ENCODE measurements at places on chromosomes 2 and 18.

GRCh38 chr2:207952564-207953345 is 72.6 kb downstream of the PLEKHM3 start:
- no peak for DNase-seq
- no peak overlapping the region for H3K4me3 ChIP-seq
- H3K27ac ChIP-seq, result no peak overlapping the region
- H3K27me3 ChIP-seq, result no peaks in the 10 kb centered on the region
- H3K4me1 ChIP-seq, result peaks cover 5% of the 10 kb centered on the region

- no peak overlapping the region for H3K27ac ChIP-seq
- no peak for DNase-seq
- peaks cover 4% of the 10 kb centered on the region for H3K27me3 ChIP-seq
- no peaks in the 10 kb centered on the region for H3K36me3 ChIP-seq
- no peak overlapping the region for H3K4me3 ChIP-seq
These were observed 119.4 kb downstream of the GREB1L start for GRCh38 chr18:21361307-21361880.

GRCh38 chr2:137888845-137889244 is 75.4 kb upstream of the HNMT start:
- H3K4me1 ChIP-seq, result no peaks in the 10 kb centered on the region
- no peak overlapping the region for H3K4me3 ChIP-seq
- DNase-seq, result peak; percentile 25
- H3K27me3 ChIP-seq, result no peaks in the 10 kb centered on the region

- H3K36me3 ChIP-seq, result no peaks in the 10 kb centered on the region
- no peak for DNase-seq
- no peak overlapping the region for H3K27ac ChIP-seq
- H3K4me3 ChIP-seq, result no peak overlapping the region
These were observed 420.7 kb upstream of the SLC8A1 start for GRCh38 chr2:40872580-40872979.

- no peak overlapping the region for H3K4me3 ChIP-seq
- no peak overlapping the region for H3K27ac ChIP-seq
- H3K27me3 ChIP-seq, result no peaks in the 10 kb centered on the region
- H3K4me1 ChIP-seq, result no peaks in the 10 kb centered on the region
These were observed 70.2 kb upstream of the DOK6 start for GRCh38 chr18:69330385-69331005.

DNA sequence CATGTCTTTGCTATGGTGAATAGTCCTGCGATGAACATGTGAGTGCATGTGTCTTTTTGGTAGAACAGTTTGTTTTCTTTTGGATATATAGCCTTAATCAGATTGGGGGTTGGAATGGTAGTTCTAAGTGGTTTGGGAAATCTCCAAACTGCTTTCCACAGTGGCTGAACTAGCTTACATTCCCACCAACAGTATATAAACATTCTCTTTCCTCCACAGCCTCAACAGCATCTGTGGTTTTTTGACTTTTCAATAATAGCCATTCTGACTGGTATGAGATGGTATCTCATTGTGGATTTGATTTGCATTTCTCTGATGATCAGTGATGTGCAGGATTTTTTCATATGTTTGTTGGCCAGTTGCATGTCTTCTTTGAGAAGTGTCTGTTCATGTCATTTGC is 112.2 kb upstream of the SESTD1 start:
- no peak overlapping the region for H3K27ac ChIP-seq
- no peaks in the 10 kb centered on the region for H3K4me1 ChIP-seq
- H3K27me3 ChIP-seq, result no peaks in the 10 kb centered on the region
- no peaks in the 10 kb centered on the region for H3K36me3 ChIP-seq
- no peak overlapping the region for H3K4me3 ChIP-seq
- no peak for DNase-seq

GRCh38 chr2:99169534-99169933 is 11.3 kb downstream of the MITD1 start:
- H3K36me3 ChIP-seq, result peaks cover 59% of the 10 kb centered on the region
- H3K4me1 ChIP-seq, result no peaks in the 10 kb centered on the region
- DNase-seq, result no peak
- no peak overlapping the region for H3K4me3 ChIP-seq
- H3K27me3 ChIP-seq, result no peaks in the 10 kb centered on the region

GRCh38 chr2:66717218-66717905 is 282.4 kb downstream of the MEIS1 start:
- H3K36me3 ChIP-seq, result no peaks in the 10 kb centered on the region
- no peak overlapping the region for H3K27ac ChIP-seq
- H3K27me3 ChIP-seq, result no peaks in the 10 kb centered on the region
- no peaks in the 10 kb centered on the region for H3K4me1 ChIP-seq
- H3K4me3 ChIP-seq, result no peak overlapping the region

DNA sequence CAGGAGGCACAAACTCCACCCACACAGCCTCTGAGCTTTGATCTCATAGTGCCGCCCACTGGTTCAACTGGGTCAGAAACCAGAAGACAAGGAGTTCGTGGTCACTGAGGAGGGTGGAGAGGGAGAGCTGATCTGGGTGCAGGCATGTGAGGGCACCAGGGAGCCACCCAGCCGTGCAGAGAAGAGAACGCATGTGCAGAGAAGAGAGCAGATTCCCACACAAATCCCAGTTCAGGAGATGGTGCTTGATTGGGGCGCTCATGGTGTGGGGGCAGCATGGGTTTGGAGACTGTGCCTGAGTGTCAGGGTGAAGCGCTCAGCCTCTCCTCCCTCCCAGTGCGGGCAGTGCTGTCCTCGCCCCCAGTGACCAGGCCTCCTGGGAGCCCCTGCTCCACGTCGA is 375.2 kb upstream of the MYT1L start:
- no peaks in the 10 kb centered on the region for H3K36me3 ChIP-seq
- no peak overlapping the region for H3K27ac ChIP-seq
- H3K27me3 ChIP-seq, result no peaks in the 10 kb centered on the region
- DNase-seq, result no peak

DNA sequence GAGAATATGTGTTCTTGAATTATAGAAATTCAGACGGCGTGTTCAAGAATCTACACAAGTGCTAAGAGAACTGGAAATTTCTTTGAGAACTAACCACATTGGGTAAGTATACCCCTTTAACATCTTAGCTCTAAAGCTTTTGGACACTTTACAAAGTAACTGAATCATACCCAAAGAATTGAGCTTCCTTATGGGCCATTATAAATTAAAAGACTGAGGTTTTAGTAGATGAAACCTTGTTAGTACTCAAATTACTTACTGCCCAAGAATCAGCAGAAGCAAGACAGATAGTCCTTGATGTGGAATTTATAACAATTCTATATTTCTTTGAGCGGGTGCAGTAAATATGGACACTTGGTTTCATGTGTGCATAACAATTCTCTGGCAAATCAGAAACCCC is 168.3 kb downstream of the PRPF40A start:
- DNase-seq, result no peak
- H3K27ac ChIP-seq, result no peak overlapping the region
- H3K36me3 ChIP-seq, result no peaks in the 10 kb centered on the region
- H3K27me3 ChIP-seq, result no peaks in the 10 kb centered on the region

DNA sequence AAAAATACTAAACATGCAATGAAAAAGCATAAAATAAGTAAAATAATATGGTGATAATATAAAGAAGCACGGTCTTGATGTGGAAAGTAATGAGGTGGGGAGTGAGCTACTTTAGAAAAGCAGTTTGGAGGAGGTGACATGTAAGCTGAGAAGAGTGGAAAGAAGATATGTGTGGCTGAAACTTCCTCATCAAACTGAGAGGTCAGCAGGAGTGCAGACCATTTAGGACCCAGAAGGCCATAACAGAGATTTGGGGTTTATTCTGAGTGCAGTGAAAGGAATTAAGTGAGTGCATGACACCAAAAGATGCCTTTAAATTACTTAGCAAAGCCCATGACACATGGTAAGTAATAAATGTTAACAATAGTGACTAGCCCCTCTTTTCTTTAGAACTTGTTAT is 24.4 kb upstream of the TMEM182 start:
- H3K4me3 ChIP-seq, result peak overlapping the region; percentile 98
- no peak overlapping the region for H3K27ac ChIP-seq
- H3K36me3 ChIP-seq, result no peaks in the 10 kb centered on the region
- DNase-seq, result no peak
- no peaks in the 10 kb centered on the region for H3K4me1 ChIP-seq
- no peaks in the 10 kb centered on the region for H3K27me3 ChIP-seq

DNA sequence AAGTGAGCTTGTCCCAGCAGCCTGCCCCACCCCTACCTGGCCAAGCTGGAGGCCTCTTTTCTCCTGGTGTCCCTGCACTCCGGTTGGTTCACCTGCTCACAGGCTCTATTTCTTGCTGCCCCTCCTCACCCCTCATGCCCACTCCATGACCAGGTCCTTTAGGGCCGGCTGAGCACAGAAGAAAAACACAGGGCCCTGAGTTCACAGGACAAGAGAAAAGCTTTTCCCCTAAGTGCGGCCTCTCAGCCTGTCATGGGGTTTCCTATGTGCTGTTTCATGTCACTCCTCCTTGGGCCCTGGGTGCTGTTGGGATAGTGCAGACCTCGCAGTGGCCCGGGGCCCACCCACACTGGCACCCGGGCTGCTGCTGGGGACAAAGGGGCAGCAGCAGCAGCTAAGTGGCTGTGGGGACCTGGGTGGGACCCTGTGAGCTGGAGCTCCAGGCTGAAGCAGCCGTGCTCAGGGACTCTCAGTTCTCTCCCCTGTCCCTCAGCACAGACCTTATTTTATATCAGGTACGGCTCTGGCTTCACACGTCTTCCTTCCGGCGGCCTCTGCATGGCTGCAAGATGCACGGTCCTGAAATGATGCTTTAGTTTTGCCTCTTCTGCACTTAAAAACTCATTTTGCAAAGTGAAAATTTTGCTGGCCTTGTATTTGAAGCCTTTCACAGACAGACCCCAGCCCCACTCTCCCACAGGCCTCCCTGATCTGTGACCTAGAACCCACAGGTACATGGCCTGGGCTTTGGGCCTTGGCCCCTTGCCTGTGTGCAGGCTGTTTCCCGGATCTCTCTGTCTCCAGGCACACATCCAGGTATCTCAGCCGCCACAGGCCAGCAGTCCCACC is 71.8 kb downstream of the SH3RF3 start:
- H3K27ac ChIP-seq, result peak overlapping the region; percentile 54
- no peak for DNase-seq
- H3K27me3 ChIP-seq, result no peaks in the 10 kb centered on the region

GRCh38 chr18:7585276-7585670 is 18.2 kb downstream of the PTPRM start:
- no peak for DNase-seq
- no peak overlapping the region for H3K4me3 ChIP-seq
- no peak overlapping the region for H3K27ac ChIP-seq
- H3K36me3 ChIP-seq, result no peaks in the 10 kb centered on the region
- H3K27me3 ChIP-seq, result no peaks in the 10 kb centered on the region

DNA sequence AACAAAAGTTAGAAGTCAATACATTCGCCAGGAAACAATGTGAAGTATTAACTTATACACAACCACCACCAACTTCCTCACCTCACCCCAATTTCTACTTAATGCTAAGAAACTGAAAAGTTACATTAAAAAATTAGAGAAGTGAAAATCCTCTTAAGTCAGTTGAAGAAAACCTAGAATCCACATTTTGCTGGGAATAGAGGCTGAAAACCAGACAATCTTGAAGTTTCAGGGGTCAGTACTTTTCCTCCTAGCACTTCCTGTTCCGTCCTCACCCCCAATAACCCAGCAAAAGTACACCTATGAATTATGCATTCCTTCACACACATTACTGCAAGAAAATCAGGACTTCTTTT is 6.3 kb downstream of the YES1 start:
- H3K27ac ChIP-seq, result no peak overlapping the region
- H3K4me3 ChIP-seq, result no peak overlapping the region
- peaks cover 11% of the 10 kb centered on the region for H3K27me3 ChIP-seq
- no peak for DNase-seq
- H3K4me1 ChIP-seq, result no peaks in the 10 kb centered on the region

DNA sequence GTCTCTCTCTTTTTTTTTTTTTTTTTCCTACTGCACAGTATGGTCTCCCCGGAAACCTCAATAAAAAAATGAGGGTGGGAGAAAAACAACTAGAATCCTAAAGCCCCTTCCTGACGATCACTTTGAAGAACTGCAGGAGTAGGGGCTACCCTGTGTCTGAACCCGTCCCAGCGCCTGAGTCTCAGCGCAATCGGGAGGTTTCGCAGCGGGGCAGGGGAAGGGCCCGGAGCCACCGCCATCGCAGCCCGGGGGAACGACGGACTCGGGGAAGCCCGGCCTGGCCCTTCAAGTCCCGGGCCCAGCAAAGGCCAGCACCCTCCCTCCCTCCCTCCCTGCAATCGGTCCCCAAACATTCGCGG is 411 bp downstream of the NARS1 start:
- H3K36me3 ChIP-seq, result peaks cover 12% of the 10 kb centered on the region
- peaks cover 13% of the 10 kb centered on the region for H3K4me1 ChIP-seq
- peak; percentile 60 for DNase-seq
- peak overlapping the region; percentile 90 for H3K4me3 ChIP-seq
- H3K27ac ChIP-seq, result peak overlapping the region; percentile 73

- no peak for DNase-seq
- H3K4me3 ChIP-seq, result peak overlapping the region; percentile 9
- peak overlapping the region; percentile 82 for H3K27ac ChIP-seq
- 0 out of 2 replicates have a peak, but pooled peaks cover 2% of the 10 kb centered on the region for H3K36me3 ChIP-seq
These were observed 248.9 kb downstream of the TCF4 start for GRCh38 chr18:55338978-55339650.

- no peak overlapping the region for H3K27ac ChIP-seq
- H3K4me1 ChIP-seq, result no peaks in the 10 kb centered on the region
- DNase-seq, result no peak
These were observed 82.6 kb upstream of the GLI2 start for GRCh38 chr2:120653046-120653445.

- peaks cover 3% of the 10 kb centered on the region for H3K4me1 ChIP-seq
- H3K4me3 ChIP-seq, result no peak overlapping the region
- no peaks in the 10 kb centered on the region for H3K36me3 ChIP-seq
- DNase-seq, result peak; percentile 3
These were observed 275.7 kb downstream of the PDE11A start for GRCh38 chr2:177796654-177797415.

GRCh38 chr2:180033993-180034894 is 27.1 kb upstream of the CWC22 start:
- no peaks in the 10 kb centered on the region for H3K27me3 ChIP-seq
- no peaks in the 10 kb centered on the region for H3K4me1 ChIP-seq
- no peak overlapping the region for H3K4me3 ChIP-seq
- H3K27ac ChIP-seq, result no peak overlapping the region

DNA sequence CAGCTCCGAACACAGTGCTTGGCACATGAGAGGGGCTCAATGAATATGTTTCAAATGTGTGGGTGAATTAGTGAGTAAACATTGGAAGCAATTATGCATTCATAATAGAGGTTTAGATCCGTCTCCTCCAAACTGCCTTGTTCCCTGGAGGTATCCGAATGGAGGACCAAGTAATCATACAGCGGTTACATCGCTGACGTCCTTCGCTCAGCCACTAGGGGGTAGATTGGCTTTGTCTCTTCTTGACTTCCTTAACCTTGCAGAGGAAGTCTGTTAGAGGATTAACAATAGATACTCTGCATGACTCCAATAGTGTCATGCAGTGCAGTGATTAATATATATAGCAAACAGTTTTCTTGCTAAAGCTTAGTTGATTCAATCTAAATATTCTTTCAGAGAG is 517.0 kb downstream of the PTPRM start:
- no peak overlapping the region for H3K27ac ChIP-seq
- H3K4me1 ChIP-seq, result no peaks in the 10 kb centered on the region
- DNase-seq, result peak; percentile 38
- H3K4me3 ChIP-seq, result peak overlapping the region; percentile 28
- H3K27me3 ChIP-seq, result no peaks in the 10 kb centered on the region

GRCh38 chr2:31079665-31080064 is 58.6 kb downstream of the GALNT14 start:
- H3K27ac ChIP-seq, result no peak overlapping the region
- no peak overlapping the region for H3K4me3 ChIP-seq
- H3K36me3 ChIP-seq, result no peaks in the 10 kb centered on the region
- DNase-seq, result peak; percentile 58
- peaks cover 4% of the 10 kb centered on the region for H3K4me1 ChIP-seq
- no peaks in the 10 kb centered on the region for H3K27me3 ChIP-seq
